ENCODE measurements at places on chromosomes 1 and 21.

DNA sequence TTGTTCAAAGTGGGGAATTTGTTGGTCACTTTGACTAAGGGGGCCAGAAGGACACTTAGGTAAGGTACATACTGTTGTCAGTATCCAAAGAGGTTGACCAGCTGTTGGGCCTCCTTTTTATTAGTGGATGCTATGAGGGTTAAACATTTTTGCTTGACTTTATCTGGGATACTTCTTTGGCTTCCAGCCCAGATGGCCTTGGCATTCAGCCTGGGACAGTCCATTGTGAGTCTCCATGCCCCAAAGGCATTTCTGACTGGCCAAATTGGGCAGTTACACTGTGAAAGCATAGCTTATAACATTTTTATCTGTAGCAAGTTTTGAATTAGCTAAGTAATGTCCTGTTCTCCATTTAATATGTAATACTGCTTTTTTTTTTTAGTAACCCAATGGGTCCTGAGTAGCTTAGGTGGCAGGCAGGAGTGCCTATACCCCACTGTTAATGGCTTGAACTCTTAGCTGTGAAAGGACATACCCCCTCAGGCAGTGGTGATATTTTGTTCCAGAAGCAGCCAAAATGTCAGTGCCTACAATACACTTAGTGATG is 35.4 kb upstream of the CD1D start:
- H3K4me3 ChIP-seq: no peak overlapping the region
- no peak overlapping the region for H3K27ac ChIP-seq
- H3K27me3 ChIP-seq: no peaks in the 10 kb centered on the region

- H3K27ac ChIP-seq: no peak overlapping the region
- H3K36me3 ChIP-seq: no peaks in the 10 kb centered on the region
- H3K4me3 ChIP-seq: no peak overlapping the region
Measured at GRCh38 chr1:161730050-161730564, 8.8 kb downstream of the FCRLB start.

DNA sequence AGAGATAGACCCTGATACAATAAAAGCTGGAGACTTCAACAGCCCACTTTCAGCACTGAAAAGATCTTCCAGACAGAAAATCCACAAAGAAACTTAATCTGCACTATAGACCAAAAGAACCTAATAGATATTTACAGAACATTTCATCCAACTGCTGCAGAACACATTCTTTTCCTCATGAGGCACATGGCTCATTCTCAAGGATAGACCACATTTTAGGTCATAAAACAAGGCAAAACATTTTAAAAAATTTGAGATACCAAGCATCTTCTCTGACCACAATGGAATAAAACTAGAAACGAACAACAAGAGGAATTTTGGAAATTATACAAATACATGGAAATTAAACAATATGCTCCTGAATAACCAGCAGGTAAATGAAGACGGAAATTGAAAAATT is 15.0 kb upstream of the IL20 start:
- H3K27me3 ChIP-seq: no peaks in the 10 kb centered on the region
- DNase-seq: no peak
- peaks cover 11% of the 10 kb centered on the region for H3K36me3 ChIP-seq
- H3K4me1 ChIP-seq: no peaks in the 10 kb centered on the region
- H3K27ac ChIP-seq: no peak overlapping the region

DNA sequence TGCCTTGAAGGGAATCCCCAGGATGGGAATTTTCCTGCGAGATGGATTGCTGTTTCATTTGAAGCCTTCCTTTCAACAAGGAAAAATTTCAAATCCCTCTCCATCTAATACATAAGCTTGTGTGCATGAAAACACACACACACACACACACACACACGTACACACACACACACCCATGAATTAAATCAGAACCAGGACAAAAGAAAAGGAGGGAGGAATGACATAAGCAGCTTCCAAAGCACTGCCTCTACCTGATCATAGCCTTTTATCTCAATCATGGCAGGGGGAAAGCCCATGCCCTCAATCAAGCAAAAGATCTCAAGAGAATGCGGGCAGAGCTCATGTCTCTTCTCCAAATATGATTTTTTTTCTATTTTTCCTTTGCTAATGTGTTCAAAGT is 139.7 kb downstream of the SLC44A5 start:
- no peak overlapping the region for H3K27ac ChIP-seq
- no peak overlapping the region for H3K4me3 ChIP-seq
- no peak for DNase-seq

- no peaks in the 10 kb centered on the region for H3K4me1 ChIP-seq
- no peaks in the 10 kb centered on the region for H3K27me3 ChIP-seq
- peaks cover 5% of the 10 kb centered on the region for H3K36me3 ChIP-seq
Measured at GRCh38 chr1:115596080-115596780, 45.5 kb upstream of the VANGL1 start.

DNA sequence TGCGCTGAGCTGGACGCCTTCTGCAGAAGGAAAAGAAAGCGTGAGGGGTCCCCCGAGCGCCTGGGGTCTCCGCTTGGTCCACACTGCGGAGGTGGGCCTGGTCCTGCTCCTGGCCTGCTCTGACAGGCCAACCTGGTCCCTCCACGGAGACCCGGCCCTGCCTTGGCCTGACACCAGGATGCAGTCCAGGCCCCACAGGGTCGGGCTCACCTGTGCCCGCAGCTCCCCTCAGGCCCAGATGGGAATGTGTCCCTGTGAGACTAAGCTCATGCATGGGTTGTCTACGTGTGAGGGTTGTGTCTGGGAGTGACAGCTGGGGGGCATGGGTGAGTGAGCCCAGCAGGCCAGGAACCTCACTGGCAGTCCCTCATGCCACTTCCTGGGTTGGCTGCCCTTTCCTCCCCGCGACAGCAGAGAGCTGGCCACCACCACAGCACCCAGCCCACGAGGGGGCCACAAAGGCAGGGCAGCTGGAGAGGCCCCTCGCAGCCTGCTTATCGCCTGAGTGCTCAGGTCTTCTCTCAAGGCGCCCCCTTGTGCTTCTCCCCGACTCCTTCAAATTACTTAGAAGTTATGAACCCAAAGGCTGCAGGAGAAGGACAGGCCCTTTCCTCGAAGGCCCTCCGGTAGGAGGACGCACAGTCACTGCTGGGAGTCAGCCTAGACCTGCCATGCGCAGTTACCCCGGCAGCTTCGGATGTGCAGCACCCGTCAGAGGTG is 41.1 kb downstream of the SLC45A1 start:
- H3K27me3 ChIP-seq: no peaks in the 10 kb centered on the region
- H3K36me3 ChIP-seq: peaks cover 48% of the 10 kb centered on the region
- H3K4me3 ChIP-seq: no peak overlapping the region

- DNase-seq: no peak
- H3K36me3 ChIP-seq: no peaks in the 10 kb centered on the region
- H3K4me3 ChIP-seq: no peak overlapping the region
- H3K27me3 ChIP-seq: no peaks in the 10 kb centered on the region
Measured at GRCh38 chr1:64575881-64576676, 106.2 kb downstream of the CACHD1 start.

DNA sequence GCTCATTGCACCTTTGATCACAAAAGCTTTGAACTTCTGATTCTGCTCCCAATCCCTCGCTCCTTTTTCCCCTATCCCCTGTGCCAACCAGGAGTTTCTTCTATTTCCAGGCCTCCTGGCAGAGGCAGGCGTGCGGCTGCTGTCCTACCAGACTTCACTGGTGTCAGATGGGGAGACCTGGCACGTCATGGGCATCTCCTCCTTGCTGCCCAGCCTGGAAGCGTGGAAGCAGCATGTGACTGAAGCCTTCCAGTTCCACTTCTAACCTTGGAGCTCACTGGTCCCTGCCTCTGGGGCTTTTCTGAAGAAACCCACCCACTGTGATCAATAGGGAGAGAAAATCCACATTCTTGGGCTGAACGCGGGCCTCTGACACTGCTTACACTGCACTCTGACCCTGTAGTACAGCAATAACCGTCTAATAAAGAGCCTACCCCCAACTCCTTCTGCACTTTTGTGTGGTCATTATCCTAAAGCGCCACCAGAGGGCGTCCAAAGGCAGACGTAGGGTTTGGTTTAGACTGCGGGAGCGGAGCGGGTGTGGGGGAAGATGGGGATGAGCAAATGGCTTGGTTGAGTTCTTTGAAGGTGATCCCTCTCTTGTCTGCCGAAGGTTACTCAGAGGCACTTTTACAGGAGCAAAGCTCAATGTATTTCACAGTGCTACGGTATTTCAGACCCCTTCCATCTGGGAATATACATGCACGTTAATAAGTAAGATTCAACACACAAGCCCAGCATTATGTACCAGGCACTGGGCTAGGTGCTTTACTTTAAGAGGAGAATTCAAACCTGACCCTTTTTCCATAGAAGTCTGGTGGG is 24.7 kb downstream of the HMGCS2 start:
- DNase-seq: peak; percentile 67
- peaks cover 35% of the 10 kb centered on the region for H3K36me3 ChIP-seq
- H3K27ac ChIP-seq: no peak overlapping the region
- no peaks in the 10 kb centered on the region for H3K27me3 ChIP-seq
- H3K4me3 ChIP-seq: no peak overlapping the region

GRCh38 chr1:205504311-205505075 is at the start of gene CDK18:
TSS of gene CDK18 (plus strand) at chr1:205504669. CDS start at chr1:205523168, 18,499 bp downstream.
- peak; percentile 97 for DNase-seq
- H3K27me3 ChIP-seq: no peaks in the 10 kb centered on the region
- H3K36me3 ChIP-seq: peaks cover 18% of the 10 kb centered on the region
- H3K4me1 ChIP-seq: peaks cover 9% of the 10 kb centered on the region
- no peak within 1 kb of the TSS for H3K27ac ChIP-seq
- H3K4me3 ChIP-seq: peak within 1 kb of the TSS; percentile 83

DNA sequence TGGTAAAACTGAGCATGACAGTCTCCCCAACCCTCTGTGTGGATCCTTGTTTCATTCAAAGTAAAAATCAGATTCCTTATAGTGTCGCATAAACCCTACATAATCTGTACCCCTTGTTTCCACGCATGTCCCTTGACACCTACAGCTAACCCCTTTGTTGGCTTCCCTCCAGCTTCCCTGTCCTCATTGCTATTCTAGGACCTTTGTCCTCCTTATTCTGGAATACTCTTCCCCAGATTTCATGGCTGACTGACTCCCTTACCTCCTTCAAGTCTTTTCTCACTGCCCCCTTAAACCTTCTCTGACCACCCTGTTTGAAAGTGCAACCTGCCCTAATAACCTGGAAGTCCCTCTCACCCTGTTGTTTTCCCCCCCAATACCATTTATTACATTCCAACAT is 4.0 kb downstream of the RNF11 start:
- no peaks in the 10 kb centered on the region for H3K4me1 ChIP-seq
- no peak for DNase-seq
- H3K27ac ChIP-seq: no peak overlapping the region
- no peak overlapping the region for H3K4me3 ChIP-seq
- peaks cover 1% of the 10 kb centered on the region for H3K36me3 ChIP-seq

DNA sequence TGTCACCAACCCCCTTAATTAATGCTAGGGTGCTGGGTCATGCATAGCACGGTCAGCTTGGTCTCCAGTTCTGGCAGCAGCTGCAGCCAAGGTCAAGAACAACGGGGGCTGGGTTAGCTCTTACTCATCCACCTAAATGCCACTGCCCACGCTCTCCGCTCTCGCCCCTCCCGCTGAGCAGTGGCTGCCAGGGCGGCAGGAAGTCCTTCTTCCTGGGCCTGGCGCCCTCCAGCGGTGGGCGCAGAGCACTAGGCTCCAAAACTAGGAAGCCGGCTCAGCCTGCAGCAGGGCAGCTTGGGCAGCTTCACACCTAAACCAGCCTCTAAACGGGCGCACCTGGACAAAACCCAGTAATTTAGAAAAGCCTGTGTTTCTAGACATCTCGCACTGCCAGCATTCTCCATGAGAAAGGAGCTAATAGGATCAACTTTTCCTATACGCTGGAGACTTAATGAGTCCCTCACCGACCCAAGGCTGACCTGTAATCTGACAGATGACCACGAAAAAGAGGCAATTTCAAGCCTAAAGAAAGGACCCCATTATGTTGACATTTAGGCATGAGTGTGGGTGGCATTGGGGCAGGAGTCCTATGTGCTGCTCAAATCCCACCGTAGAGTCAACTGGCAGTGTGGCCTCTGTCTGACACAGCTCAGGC is 78.4 kb upstream of the LRRN2 start:
- no peaks in the 10 kb centered on the region for H3K27me3 ChIP-seq
- no peaks in the 10 kb centered on the region for H3K36me3 ChIP-seq
- peak; percentile 91 for DNase-seq

DNA sequence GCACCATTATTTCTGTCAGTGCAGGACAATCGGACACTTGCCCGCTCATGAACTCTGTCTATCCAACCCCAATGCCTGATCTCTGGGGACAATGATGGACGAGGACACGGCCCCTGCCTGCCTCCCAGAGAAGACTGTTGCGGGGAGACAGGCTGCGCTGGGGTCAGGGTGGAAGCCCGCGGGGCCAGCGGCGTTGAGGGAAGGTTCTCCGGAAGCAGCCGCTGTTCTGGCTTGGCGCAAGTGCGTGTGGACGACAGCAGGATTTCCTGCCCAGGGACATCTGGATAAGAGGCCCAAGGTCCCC is 18.8 kb downstream of the RHBG start:
- H3K36me3 ChIP-seq: no peaks in the 10 kb centered on the region
- peaks cover 4% of the 10 kb centered on the region for H3K27me3 ChIP-seq
- H3K27ac ChIP-seq: no peak overlapping the region
- peak overlapping the region; percentile 56 for H3K4me3 ChIP-seq

DNA sequence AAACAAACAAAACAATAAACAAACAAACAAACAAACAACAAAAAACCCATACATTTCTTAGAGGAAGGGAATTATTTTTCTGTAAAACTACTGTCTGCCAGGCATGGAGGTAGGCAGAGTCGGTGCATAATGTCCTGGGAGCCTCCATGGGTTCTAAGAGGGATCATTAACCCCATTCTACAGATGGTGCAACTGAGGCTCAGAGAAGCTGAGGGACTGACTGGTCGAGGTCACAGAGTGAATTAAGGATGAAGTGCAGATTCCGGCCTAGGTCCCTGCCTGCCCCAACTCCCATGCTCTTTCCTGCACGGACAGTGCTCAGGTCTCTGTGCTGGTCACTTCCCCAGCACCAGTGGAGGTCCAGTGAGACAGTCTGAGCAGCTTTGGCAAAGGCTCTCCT is 15.8 kb upstream of the WNT4 start:
- no peak overlapping the region for H3K4me3 ChIP-seq
- no peaks in the 10 kb centered on the region for H3K4me1 ChIP-seq
- H3K36me3 ChIP-seq: no peaks in the 10 kb centered on the region
- no peak overlapping the region for H3K27ac ChIP-seq

DNA sequence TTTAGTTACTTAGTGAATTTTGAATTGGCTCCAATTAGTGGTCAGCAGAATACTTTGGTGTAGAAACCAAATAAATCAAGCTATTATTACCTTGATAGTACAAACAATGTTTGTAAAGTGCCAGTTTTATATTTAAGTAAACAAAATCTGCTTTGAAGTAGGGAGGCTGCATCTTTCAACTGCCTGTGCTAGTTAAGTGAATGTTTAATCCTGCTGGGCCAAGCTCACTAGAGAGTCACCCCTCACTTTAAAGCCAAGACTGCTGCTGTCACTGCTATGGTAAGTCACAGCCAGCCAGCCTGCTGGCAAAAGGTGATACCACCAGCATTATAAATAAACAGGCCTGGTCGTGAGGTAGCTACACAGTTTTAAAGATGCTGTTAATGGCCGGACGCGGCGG is 10.3 kb upstream of the CFAP126 start:
- DNase-seq: no peak
- no peaks in the 10 kb centered on the region for H3K27me3 ChIP-seq

GRCh38 chr1:34907487-34908090 is 21.9 kb downstream of the DLGAP3 start:
- no peak for DNase-seq
- H3K27ac ChIP-seq: no peak overlapping the region
- no peaks in the 10 kb centered on the region for H3K36me3 ChIP-seq
- H3K27me3 ChIP-seq: no peaks in the 10 kb centered on the region

Data from H9 (cell line).